Activated CD4-positive, alpha-beta T cell treated with anti-CD3 and anti-CD28 coated beads, Interleukin-2, Interleukin-6, amounts not matched to agents 100 ng/mL and 50 ng/mL, durations not matched to agents 16 hours and 8 hours (primary cell): ENCODE measurements at places on chromosomes 2 and 18.
A peak's percentile ranks its signal among the peaks of the same experiment; 100 is the strongest.

DNA sequence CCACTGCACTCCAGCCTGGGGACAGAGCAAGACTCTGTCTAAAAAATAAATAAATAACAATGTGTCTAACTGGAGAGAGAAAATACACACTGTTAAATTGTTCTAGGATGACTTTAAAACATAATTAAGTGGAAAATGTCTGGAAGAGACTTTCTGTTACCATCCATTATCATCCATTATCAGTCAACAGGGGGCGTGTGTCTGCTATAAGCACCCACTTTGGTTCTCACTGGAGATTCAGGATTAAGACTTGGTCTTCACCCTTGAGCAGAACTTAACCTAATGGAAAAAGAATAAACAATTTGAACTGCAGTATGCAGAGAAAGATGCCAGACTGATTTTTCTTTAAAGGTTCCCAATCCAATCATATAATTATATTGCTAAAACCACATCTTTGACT, 999.8 kb upstream of the GYPC start:
- DNase-seq = no peak

DNA sequence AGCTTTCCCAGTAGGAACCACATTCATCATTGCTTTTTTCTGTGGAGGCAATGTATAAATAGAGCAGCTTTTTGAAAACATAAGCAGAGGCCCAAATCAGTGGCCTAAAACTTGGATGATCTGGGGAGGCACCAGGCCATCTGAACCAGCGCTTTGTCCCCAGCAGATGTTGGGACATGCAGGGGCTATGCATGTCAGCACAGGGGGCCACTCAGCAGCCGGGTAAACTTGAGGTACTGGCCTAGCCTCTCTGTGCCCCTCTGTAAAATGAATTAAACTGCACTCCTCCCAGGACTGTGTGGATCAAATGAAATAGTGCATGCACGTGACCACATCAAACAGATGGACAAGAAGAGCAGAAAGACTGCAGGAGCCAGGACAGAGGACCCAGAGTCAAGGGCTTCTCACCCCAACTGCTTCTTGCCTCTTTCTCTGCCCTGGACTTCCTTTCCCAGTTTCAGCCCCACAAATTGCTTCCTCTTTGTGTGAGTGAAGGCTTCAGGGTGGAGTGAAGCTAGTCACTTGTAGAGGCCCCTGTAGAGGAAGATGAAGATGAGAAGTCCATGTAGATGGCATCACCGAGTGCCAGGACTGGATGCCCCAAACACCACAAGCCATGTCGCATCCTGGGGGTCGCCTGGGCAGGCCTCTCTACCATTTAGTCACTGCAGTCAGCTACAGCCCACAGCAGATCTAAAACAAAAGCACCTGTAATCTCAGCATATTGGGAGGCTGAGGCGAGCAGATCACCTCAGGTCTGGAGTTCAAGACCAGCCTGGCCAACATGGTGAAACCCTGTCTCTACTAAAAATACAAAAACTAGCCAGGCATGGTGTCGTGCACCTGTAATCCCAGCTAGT, 53.2 kb downstream of the IMPA2 start:
- DNase-seq = no peak

- no peak for DNase-seq
Measured at GRCh38 chr2:8848328-8849100, 11.1 kb upstream of the KIDINS220 start.

GRCh38 chr18:66735933-66736332, 132.0 kb upstream of the CDH19 start:
- DNase-seq = no peak

DNA sequence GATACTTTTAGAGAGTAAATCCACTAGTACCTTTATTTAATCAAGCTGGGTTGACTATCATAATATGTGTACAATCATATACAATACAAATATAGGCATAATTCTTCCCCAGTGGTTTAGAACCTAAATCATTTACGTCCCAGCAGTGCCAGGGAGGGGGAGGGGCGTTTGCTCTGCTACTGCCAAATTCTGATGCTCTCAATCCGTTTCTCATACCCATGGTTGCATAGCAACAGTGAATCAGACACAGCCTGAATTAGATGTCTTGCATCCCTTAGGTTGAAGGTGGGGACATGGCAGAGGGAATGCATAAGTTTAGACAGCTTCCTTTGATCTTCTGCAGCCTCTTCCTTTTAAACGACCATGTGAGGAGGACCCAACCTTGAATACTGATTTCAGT, 135.4 kb downstream of the ABCA12 start:
- no peak for DNase-seq

DNA sequence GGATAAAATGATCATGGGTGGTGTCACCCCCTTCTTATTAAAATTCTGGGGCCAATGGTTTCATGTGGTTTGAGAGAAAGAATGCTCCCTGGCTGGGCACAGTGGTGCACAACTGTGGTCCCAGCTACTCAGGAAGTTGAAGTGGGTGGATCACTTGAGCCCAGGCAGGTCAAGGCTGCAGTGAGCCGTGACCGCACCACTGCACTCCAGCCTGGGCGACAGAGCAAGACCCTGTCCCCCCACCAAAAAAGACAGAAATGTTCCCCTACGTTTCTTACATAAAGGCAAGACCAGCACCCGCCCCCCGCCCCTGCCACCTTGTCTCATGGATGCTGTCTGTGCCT, 53.0 kb upstream of the ID2 start:
- DNase-seq = no peak

DNA sequence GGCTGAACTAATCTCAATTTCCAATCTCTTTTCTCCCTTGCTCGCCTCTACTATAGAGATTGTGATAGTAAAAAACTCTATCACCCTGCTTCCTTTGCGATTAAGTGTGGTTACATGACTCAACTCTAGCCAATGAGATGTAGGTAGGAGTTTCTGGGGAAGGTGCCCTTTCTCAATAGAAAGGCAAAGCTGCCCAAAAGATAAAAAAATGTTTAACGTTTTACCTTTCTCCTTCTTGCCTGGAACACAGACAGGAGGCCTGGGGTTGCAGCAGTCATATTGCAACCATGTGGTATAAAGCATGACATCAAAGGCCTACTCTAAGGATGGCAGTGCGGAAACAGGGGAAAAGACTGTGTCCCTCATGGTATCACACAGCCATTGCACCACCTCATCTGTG, 31.5 kb downstream of the TMEM37 start:
- DNase-seq = peak; percentile 40

GRCh38 chr2:218286570-218287459, 5.5 kb downstream of the TMBIM1 start:
- peak; percentile 90 for DNase-seq

- DNase-seq = no peak
Measured at GRCh38 chr18:5639131-5639530, 95.3 kb upstream of the EPB41L3 start.

DNA sequence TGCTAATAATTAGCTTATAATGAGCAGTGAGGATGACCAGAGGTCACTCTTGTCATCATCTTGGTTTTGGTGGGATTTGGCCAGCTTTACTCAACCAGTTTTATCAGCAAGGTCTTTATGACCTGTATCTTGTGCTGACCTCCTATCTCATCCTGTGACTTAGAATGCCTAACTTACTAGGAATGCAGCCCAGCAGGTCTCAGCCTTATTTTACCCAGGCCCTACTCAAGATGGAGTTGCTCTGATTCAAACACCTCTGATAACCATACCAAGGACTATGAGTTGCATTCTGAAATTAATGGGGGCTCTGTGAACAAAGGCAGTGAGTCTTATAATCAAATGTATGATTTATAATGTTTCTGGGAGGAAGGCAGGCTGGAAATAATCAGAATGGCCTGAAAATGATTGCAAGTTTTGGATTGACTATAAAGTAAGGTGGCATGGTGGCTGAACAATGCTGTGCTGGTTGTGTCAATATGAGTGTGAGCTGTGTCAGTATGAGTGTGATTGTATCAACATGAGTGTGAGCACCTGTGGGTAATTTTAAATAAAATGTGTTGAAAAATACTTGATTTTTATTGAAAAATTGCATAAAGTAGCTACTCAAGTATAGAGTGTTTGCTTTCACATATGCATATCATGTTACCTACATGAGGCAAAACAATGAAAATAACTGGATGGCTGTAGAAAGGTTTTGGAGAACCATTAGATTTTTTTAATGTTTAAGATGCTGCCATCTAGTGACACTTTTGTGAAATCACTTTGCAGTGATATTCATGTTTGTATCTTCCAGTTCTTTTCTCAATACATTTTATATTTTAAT, 103.0 kb downstream of the KYNU start:
- DNase-seq = peak; percentile 60

DNA sequence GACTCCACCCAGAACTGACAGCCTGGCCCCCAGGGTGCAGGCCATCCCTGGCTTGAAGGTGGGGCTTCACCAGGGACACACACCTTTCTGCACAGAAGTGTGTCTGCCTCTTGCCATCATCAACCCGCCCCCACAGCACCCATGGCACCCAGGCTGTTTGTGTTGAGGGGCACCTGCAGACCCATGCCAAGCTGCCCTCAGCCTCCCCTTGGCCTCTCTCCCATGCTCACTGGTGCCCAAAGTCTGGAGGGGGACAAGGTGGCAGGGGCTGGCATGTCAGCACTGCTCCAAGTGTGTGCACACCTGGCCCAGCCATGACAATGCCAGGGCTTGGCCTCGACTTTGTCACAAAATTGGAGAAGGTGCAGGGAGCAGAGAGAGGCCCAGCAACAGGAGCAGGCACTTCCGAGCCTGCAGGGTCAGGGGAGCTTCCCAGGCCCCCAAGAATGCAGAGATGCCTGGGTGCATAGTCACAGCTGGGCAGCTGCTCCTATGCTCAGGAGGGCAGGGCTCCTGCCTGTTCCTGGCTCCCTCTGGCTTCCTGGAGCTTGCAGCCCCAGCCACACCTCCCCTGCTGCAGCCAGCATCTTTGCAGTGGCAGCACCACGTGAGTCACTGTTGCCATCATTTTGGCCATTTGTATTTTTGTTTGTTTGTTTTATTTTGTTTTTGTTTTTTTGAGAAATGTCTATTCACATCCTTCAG, 280.6 kb upstream of the UBE2E3 start:
- no peak for DNase-seq
